GM13976 (cell line): ENCODE measurements at places on chromosomes 1 and 21.

- no peak for DNase-seq
These were observed 100.1 kb downstream of the HLX start for GRCh38 chr1:220979371-220979770.

DNA sequence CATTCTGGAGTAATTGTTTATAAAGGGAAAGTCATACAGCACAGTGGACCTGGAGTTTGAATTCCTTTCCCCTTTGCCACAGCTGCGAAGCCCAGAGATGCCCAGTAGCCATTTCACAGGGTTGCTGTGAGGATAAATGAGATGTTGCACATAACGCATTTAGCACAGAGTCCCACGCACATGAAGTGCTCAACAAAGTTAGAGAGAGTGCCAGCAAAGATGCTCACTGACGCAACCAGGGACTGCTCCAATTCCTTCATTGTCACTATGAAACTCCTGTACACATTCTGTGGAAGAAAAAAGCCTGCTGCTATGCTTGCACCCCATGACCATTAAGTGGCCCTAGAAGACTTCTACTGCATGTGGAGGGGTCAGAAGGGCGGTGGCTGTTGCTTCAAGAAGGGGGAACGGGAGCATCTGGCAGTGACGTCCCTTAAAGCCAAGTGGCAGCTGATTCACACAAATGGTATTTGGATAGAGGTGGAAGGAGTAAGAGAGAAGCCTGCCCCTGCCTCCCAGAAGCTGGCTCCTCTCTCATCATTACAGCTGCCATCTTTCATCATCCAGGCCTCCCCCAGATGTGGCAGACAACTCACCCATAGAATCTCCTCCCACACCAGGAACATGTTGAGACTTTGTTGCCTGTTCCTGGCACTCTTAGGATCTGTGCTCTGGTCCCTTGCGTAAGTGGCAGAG, 26.5 kb upstream of the VAV3 start:
- no peak for DNase-seq

- no peak for DNase-seq
These were observed 74.6 kb downstream of the DNTTIP2 start for GRCh38 chr1:93804412-93804811.

- DNase-seq = no peak
These were observed 15.1 kb downstream of the CASP9 start for GRCh38 chr1:15508700-15509487.

DNA sequence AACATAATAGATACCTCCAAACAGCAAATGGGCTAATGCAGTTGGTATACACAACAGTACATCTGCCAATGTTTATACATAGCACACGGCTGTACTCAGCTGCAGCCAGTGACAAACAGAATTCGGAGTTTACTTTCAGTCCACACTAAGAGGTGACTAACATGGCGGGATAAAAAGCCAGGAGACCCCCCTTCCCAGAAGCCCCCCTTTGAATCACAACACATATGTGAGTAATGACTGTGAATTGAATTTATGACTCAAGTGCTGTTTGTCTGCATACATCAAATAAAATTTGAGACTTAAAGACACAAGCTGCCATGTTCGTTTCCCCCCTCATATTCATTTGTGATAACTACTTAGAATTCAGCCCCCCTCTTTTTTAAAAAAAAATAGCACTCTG, 113.2 kb downstream of the RUNX1 start:
- DNase-seq = no peak

DNA sequence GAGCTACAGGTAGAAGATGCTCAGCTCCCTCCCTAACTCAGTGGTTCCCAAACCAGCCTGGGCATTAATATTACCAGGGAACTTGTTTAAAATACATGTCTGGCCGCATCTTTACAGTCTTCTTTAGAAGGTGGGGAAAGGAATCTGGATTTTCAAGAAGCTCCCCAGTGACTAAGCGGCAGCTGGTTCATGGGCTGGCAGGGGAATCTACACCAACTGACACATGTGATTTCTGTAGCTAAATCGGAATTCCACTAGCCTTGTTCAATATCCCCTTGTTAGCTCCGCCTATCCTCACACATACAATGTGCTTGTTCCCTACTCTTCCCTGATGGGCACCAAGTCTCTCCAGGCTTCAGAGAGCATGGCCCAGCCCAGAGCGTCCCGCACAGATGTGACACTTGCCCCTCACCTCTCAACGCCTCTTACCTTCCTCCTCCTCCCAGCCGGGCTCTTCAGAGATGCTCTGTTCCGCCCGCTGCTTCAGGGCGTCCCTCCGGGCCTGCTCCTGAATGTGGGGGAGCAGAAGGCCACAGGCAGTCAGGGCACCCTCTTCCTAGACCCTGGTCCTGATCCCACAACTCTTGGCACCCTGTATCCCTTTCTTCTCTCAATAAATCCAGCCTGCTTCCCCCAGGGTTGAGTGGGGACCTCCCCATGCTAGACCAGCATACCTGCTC, 15.3 kb downstream of the TSSK3 start:
- DNase-seq = no peak

GRCh38 chr1:2322581-2323211, 68.7 kb downstream of the MORN1 start:
- no peak for DNase-seq

GRCh38 chr1:46191033-46191701, 7.1 kb downstream of the POMGNT1 start:
- DNase-seq = no peak

GRCh38 chr21:45846373-45847160, 135.0 kb upstream of the COL6A1 start:
- no peak for DNase-seq

- no peak for DNase-seq
These were observed 26.4 kb downstream of the USP48 start for GRCh38 chr1:21756393-21757089.

GRCh38 chr1:220336391-220337031, 64.3 kb upstream of the RAB3GAP2 start:
- DNase-seq = no peak

DNA sequence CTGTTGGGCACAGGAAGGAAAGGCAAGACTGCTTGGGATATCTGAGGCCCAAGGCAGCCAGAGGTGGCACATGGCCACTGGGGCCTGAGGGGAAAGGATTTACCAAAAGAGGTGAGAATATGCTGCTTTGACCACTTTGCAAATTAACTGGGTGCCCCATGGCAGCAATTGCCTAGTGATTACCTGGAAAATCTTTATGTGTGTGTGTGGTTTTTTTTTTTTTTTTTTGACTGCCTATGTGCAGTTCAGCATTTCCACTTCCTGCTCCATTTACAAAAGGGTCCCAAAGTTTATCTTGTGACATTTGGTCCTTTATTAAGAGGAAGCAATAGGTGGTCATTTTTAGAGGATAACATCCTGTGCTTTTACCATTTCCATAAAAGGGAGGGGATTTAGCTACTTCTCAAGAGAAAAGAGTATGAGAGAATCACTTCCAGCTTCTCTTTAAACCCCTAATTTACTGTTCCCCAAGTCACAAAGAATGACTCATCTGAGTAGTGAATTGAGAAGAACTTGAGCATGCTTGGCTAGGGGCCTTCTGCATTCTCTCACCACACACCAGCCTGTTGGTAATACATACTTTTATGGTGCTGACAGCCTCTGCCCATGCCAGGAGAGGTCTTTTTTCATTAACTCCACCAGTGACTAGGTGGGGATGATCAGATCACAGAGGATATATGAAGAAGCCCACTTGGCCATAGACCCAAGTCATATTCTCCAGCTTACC, 52.1 kb downstream of the SYDE2 start:
- peak; percentile 47 for DNase-seq

DNA sequence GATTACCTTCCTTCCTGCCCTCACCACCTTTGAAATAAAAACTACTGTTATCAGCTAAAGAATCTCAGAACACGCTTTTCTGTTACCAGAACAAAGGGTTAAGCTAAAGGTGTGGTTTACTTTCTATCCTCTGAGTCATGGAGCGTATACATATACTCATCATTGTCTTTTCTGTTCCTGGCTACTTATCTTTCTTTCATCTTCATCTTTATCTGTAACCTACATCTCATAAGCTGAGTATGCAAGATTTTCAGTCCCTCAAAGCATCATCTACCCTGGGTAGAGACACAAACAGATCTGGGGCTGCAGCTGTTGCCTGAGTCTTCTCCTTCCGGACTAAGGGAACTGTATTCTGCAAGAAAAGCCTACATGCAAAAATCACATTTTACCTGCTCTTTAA, 75.6 kb downstream of the LMO4 start:
- DNase-seq = no peak

- no peak for DNase-seq
These were observed 355.9 kb upstream of the ADGRL4 start for GRCh38 chr1:79362470-79362869.

GRCh38 chr1:94395231-94395630, 23.0 kb upstream of the ABCD3 start:
- DNase-seq = no peak

DNA sequence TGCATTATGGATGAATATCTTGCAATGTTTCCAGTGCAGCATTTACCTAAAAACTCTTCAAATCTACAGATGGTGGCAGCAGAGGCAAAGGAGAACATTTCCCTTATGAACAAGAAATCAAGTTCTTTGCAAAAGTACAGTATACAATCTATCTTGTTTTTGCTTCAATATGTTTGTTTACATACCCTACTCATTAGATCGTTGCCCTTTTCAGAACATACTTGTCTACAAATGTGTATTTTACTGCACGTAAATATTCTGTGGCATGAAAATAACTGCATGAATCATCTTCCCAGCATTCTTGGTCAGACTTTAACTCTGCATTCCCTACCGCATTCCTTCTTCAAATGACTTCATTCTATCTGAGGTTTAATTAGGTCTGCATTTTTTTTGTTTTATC, 212.7 kb downstream of the ZP4 start:
- no peak for DNase-seq

- DNase-seq = no peak
These were observed 78.8 kb downstream of the GPR161 start for GRCh38 chr1:168057921-168058320.

- DNase-seq = no peak
These were observed 57.3 kb upstream of the CCDC190 start for GRCh38 chr1:162918151-162918754.

DNA sequence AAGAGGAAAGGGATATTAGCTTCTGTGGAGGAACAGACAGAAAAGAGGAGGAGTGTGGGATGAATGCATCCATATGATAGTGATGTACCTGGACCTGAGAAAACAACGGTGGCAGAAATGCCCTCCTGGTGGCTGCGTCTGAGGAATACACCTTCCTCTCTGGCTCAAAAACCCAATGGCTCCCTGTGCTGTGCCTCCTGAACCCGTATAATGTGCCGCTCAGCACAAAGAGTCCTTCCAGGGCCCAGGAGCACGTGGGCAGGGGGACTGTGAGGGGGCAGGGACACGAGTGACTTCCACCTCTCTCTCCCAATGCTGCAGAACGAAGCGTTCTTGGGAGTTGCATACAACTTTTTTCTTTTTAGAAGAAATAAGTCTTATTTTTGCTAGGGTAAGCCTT, 31.2 kb downstream of the IRF2BP2 start:
- no peak for DNase-seq

DNA sequence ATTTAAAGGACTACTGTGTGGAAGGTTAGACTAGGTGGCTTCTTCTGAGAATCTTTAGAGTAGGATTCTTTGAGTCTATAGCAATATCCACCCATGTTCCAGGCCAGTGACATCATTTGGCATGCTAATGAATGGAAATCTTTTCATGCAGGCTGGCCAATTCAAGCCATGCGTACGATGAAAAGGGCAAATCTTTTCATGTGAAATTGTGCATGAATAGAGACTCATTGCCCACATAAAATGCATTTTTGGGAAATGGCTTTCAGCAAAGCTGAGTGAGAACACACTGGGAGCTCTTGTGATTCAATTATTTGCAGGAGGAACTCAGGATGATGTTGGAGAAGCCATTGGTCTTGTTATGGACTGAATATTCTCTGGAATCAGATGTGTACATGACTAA, 324.9 kb upstream of the DAB1 start:
- no peak for DNase-seq

DNA sequence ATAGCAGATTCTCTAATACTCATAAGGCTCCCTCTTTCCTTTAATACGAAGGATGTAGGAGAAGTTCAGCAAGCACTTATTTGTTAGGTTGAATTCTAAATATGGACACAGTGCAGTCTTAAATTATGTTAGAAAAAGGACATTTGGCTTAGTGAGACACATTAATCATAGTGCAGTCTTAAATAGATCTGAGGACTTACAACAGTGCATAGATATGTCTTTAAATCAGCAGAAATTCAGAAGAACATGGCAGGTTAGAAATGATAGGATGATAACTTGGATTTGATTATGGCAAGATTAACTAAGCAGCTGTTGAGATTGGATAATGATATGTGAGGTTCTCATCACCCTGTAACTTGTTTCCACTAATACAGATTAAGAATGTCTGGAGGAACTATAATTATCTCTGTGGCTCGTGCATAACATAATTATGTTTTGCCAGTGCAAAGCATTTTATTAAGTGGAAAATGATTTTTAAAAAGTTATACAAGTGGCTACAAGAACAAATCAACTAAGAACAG, 485.9 kb downstream of the USP25 start:
- no peak for DNase-seq

DNA sequence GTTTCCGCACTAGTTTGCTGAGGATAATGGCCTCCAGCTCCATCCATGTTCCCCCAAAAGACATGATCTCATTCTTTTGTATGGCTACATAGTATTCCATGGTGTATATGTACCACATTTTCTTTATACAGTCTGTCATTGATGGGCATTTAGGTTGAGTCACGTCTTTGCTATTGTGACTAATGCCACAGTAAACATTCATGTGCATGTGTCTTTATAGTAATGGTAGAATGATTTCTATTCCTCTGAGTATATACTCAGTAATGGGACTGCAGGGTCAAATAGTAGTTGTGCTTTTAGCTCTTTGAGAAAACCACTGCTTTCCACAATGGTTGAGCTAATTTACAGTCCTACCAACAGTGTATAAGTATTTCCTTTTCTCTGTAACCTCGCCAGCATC, 78.3 kb upstream of the BCL9 start:
- no peak for DNase-seq

DNA sequence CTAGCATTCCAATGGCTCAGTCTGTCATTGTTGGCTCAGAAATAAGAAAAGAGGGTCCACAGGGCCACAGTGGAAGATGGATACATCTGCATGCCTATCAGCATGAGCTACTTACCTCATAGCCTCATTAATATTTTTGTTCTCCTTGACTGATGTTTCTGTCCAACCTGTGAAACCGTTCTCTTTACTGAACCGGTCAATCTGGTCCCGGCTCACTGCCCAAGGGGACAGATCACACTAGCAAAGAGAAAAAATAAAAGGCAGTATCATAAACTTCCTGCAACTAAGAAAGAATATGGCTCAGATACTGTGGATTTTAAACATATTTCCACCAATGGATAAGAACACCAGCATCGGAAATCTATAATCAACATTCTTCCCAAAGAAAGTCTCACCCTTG, 4.7 kb downstream of the RAB29 start:
- DNase-seq = no peak

DNA sequence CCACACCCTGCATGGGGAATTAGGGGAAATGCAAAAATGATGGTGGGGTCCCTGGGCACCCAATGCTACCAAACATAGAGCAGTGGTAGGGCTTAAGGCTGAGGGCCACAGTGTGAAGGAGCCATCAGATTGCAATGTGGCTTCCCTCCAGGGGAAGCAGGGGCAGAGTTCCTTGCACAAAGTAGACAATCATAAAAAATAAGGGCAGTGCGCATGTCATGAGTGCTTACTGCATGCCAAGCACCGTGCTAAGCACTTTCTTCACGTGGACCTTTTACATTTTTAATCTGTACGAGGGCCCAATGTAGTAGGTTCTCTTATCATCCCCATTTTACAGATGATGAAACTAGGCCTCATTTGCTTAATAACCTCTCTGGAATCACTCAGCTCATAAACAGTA, 56.6 kb downstream of the DDX20 start:
- no peak for DNase-seq
